ENCODE measurements at places on chromosomes 3 and 15. TPM values are rescaled to one million over a fixed set of nuclear protein-coding genes. Genes with fewer than 3 reads are reported as not detected.

The TM6SF1 gene
- total RNA-seq: not detected

DNA sequence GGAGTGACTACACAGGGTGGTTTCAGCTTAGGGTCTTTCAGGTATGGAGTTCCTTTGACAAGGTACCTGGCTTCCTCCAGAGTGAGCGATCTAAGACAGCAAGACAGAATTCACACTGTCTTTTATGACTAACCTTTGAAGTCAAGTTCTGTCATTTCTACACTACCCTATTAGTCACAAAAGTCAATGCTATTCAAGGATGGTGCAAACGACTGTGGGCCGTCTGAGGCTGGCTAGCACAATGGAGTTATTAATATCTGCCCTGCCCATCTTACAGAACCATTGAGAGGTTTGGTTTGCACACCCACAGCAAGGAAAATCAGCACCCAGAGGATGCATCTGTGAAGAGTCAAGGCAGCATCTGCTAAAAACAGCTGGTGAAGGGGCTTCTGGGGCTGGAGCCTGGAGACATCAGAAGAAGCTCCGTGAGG lies 62.9 kb upstream of the XCR1 start:
- H3K36me3 ChIP-seq: no peaks in the 10 kb centered on the region
- DNase-seq: no peak
- H3K27me3 ChIP-seq: no peaks in the 10 kb centered on the region
- no peak overlapping the region for H3K4me3 ChIP-seq
- H3K4me1 ChIP-seq: no peaks in the 10 kb centered on the region

DNA sequence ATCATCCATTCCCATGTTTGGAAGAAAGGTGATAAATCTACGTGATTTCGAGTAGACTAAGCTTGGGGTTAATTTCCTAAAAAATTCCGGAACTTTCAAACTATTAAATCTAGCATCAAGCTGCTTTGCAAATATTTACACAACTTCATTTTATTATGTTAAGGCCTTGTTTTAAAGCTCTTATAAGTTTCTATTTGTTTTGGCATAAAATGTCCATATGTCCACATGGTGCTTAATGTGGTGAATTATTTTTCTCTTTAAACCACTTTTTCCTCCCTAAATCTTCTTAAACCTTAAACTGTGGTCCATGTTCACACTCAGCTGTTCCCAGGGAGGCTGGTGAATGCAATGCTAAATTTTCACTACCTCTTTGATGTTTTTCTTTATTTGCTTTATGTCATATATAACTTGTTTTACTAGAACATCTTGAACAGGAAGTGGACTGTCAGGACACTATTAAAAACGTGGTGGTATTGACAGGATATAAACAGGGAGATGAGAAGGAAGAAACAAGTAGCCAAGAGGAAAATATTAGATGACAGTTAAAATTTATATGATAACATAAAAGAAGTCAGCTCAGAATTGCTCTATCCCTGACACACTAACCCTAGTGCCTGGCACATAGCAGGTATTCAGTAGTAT lies 72.5 kb upstream of the AGTR1 start:
- H3K4me3 ChIP-seq: no peak overlapping the region
- H3K36me3 ChIP-seq: no peaks in the 10 kb centered on the region
- no peak for DNase-seq
- H3K27ac ChIP-seq: no peak overlapping the region
- H3K27me3 ChIP-seq: no peaks in the 10 kb centered on the region

GRCh38 chr3:72199530-72199929 lies 414.6 kb upstream of the PROK2 start:
- no peaks in the 10 kb centered on the region for H3K36me3 ChIP-seq
- no peaks in the 10 kb centered on the region for H3K27me3 ChIP-seq
- no peak for DNase-seq
- no peaks in the 10 kb centered on the region for H3K4me1 ChIP-seq
- H3K4me3 ChIP-seq: no peak overlapping the region

GRCh38 chr3:157089455-157090221 lies 70.3 kb downstream of the CCNL1 start:
- peak overlapping the region; percentile 60 for H3K4me3 ChIP-seq
- peaks cover 32% of the 10 kb centered on the region for H3K4me1 ChIP-seq
- DNase-seq: peak; percentile 67

The FILIP1L gene
- total RNA-seq: 12.3 TPM

GRCh38 chr3:146033950-146034349 lies 127.0 kb downstream of the PLOD2 start:
- H3K4me1 ChIP-seq: no peaks in the 10 kb centered on the region
- no peaks in the 10 kb centered on the region for H3K36me3 ChIP-seq
- no peak for DNase-seq
- no peak overlapping the region for H3K27ac ChIP-seq
- no peaks in the 10 kb centered on the region for H3K27me3 ChIP-seq

DNA sequence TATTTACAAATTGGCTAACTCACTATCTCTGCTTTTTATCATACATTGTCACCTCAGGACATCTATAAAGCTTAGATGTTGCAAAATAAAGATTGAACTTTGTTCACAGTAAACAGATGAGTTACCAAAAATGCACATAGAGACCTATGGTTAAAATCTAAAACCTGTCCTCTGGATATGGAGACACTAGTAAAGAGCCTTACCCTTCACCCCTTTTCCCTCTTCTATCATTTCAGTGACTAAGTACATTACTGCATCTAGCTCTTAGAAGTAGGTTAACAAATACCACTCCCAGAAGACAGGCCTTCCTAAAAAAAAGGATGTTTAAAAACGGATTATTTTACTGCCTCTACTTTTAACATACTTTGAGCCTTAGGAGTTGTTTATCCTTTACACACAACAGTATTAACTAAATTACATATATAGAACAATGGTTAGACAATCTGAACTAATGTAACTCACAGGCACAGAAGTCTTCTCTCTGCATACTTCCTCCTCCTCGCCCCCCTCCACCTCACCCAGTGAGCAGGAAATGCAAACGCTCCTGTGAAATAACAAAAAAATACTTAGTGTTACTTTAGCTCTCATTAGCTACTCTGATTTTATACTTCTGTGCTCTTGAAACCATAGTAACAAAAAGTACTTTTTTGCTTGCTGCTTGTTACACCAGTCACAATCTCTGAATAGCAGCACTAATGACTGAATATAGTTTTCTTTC lies 23.3 kb downstream of the IREB2 start:
- H3K27ac ChIP-seq: peak overlapping the region; percentile 19
- H3K4me3 ChIP-seq: no peak overlapping the region
- H3K4me1 ChIP-seq: peaks cover 22% of the 10 kb centered on the region
- H3K36me3 ChIP-seq: peaks cover 14% of the 10 kb centered on the region
- no peak for DNase-seq

- H3K27ac ChIP-seq: no peak overlapping the region
- H3K4me3 ChIP-seq: no peak overlapping the region
- H3K27me3 ChIP-seq: no peaks in the 10 kb centered on the region
Measured at GRCh38 chr3:188417271-188417696, 263.3 kb downstream of the LPP start.

- H3K4me3 ChIP-seq: no peak overlapping the region
- no peaks in the 10 kb centered on the region for H3K36me3 ChIP-seq
- DNase-seq: no peak
- no peaks in the 10 kb centered on the region for H3K27me3 ChIP-seq
- H3K4me1 ChIP-seq: no peaks in the 10 kb centered on the region
- no peak overlapping the region for H3K27ac ChIP-seq
Measured at GRCh38 chr15:96150254-96150653, 180.2 kb upstream of the NR2F2 start.

The CCDC14 gene
- 112 TPM for total RNA-seq

- no peaks in the 10 kb centered on the region for H3K36me3 ChIP-seq
- no peaks in the 10 kb centered on the region for H3K4me1 ChIP-seq
- no peak overlapping the region for H3K4me3 ChIP-seq
- H3K27me3 ChIP-seq: no peaks in the 10 kb centered on the region
- no peak for DNase-seq
Measured at GRCh38 chr15:47846876-47847275, 129.6 kb downstream of the SEMA6D start.

GRCh38 chr15:93658026-93658816 lies 569.2 kb upstream of the RGMA start:
- no peaks in the 10 kb centered on the region for H3K36me3 ChIP-seq
- no peak overlapping the region for H3K27ac ChIP-seq
- DNase-seq: no peak
- no peaks in the 10 kb centered on the region for H3K27me3 ChIP-seq

The GPR27 gene
- total RNA-seq: 0.79 TPM

GRCh38 chr3:181298421-181298820 lies 308.9 kb upstream of the DNAJC19 start:
- no peaks in the 10 kb centered on the region for H3K4me1 ChIP-seq
- no peaks in the 10 kb centered on the region for H3K27me3 ChIP-seq
- DNase-seq: no peak
- no peak overlapping the region for H3K4me3 ChIP-seq
- no peak overlapping the region for H3K27ac ChIP-seq
- H3K36me3 ChIP-seq: no peaks in the 10 kb centered on the region

DNA sequence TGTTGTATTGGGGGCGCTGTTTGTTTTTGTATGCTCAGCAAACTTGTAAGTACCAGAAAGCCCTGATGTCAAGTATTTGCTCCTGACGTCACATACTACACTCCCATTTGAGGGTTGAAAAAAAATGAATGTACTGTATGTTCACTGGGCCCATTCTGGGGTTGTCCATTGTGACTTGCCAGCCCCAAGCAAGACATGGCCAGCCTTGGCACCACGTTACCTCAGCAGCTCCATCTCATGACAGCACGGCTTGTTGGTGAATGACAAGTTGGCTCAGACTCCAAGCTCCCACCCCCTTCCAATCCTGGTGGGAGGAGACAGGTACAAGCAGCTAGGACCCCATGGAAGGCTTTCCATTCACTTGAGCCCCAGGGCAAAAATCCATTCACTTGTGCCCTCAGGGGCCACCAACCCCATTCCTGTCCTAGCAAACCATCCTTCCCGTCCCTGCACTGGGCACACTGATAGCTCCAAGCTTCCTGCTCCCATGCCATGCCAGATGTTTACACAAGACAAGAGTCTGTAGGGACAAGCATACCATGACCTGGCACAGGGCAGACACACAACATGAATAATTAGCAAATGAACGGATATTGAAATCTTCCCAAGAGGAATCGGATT lies 1.6 kb downstream of the PHGR1 start:
- H3K36me3 ChIP-seq: no peaks in the 10 kb centered on the region
- peak; percentile 53 for DNase-seq
- H3K27me3 ChIP-seq: no peaks in the 10 kb centered on the region
- H3K4me3 ChIP-seq: peak overlapping the region; percentile 50

GRCh38 chr3:125075738-125076137 lies 19.9 kb upstream of the HEG1 start:
- no peak overlapping the region for H3K27ac ChIP-seq
- no peak overlapping the region for H3K4me3 ChIP-seq
- no peaks in the 10 kb centered on the region for H3K4me1 ChIP-seq
- DNase-seq: no peak

Measured in transverse colon (tissue), 4 donors.